ENCODE measurements at places on chromosomes 6 and 20. TPM values are rescaled to one million over a fixed set of nuclear protein-coding genes. Genes with fewer than 3 reads are reported as not detected.

The RPRD1B gene
- 12.5 TPM for total RNA-seq

The PRDM13 gene
- not detected for total RNA-seq

The LY6G6D gene
- total RNA-seq = not detected

The LRRC73 gene
- total RNA-seq = not detected

The GTF3C6 gene
- 14.3 TPM for total RNA-seq

The MUCL3 gene
- total RNA-seq = under 0.01 TPM

DNA sequence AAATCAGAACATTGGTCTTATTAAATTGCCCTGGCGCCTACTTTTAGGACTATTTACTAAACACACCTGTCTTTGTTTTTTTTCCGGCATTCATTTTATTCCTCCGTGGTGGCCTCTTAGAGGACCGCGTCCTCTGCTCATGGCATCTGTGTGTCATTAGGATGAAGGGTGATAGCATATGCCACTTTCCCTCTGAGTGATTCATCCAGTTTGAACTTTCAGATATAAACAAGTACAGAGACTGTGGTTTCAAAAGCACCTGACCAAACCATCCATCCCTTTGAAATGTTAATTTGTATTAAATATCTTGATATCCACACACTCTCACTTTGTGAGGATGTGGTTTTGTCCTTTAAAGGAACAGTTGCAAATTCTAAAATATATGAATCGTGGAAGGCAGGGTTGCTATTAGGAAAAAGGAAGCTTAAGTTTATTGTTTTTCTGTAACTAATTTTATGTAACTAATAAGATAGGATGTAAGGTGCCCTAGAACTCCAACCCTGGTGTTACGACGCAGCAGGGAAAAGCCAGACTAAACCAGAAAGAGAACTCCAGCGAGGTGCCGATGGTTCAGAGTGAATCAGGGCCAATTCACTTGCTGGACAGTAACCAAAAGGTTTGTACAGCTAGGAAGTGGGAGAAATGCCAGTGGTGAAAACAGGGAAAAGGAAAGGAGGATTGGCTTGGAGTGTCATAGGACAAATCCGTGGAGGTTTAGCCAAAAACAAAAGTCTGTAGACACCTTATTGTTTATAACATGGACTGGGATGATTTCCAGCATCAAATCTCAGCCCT lies 98.7 kb downstream of the SHLD1 start:
- peaks cover 17% of the 10 kb centered on the region for H3K4me1 ChIP-seq
- H3K4me3 ChIP-seq = no peak overlapping the region
- no peaks in the 10 kb centered on the region for H3K27me3 ChIP-seq
- no peak overlapping the region for H3K27ac ChIP-seq
- H3K36me3 ChIP-seq = no peaks in the 10 kb centered on the region

DNA sequence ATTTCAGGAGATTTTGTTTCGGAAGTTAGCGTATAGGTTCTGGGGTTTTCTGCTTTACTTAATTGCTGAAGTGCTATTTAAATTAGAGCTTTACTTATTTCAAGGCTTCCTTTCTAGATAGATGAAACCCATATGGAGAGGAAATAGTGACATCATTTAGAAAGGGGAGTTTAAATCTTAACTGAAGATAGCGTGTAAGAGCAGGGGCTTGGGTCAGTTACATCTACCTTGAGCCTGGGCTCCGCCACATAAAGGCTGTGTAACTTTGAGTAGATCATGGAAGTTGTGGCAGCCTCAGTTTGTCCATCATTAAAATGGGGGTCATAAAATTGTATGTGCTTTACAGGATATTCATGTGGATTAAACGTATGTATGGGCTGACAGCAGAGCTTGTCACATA lies 4.7 kb downstream of the CDS2 start:
- no peak overlapping the region for H3K4me3 ChIP-seq
- no peak for DNase-seq
- no peak overlapping the region for H3K27ac ChIP-seq
- no peaks in the 10 kb centered on the region for H3K36me3 ChIP-seq
- H3K27me3 ChIP-seq = no peaks in the 10 kb centered on the region
- peaks cover 23% of the 10 kb centered on the region for H3K4me1 ChIP-seq

DNA sequence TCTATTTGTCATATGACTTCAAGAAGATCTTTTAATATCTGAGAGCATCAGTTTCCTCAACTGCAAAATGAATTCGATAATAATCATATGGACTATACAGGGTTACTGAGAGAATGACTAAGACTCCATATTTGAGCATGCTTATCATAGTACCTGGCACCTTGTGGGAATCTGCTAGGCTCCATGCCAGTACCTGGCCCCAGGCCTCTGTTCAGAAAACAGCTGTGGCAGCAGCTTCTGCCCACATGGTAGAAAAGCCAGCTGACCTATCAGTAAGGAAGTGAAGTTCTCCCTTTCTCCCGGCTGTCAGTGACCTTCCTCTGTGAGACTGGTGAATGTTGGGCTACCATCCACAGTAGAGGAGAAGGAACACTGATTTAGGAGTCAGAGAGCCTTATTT lies 574.9 kb upstream of the CHD6 start:
- H3K36me3 ChIP-seq = no peaks in the 10 kb centered on the region
- peaks cover 9% of the 10 kb centered on the region for H3K4me1 ChIP-seq
- no peak overlapping the region for H3K27ac ChIP-seq
- peak; percentile 48 for DNase-seq
- no peak overlapping the region for H3K4me3 ChIP-seq

- H3K27ac ChIP-seq = no peak overlapping the region
- H3K4me3 ChIP-seq = no peak overlapping the region
- H3K4me1 ChIP-seq = peaks cover 13% of the 10 kb centered on the region
- no peaks in the 10 kb centered on the region for H3K27me3 ChIP-seq
- DNase-seq = no peak
Observed at GRCh38 chr6:7256785-7257184, 56.2 kb downstream of the SSR1 start.

DNA sequence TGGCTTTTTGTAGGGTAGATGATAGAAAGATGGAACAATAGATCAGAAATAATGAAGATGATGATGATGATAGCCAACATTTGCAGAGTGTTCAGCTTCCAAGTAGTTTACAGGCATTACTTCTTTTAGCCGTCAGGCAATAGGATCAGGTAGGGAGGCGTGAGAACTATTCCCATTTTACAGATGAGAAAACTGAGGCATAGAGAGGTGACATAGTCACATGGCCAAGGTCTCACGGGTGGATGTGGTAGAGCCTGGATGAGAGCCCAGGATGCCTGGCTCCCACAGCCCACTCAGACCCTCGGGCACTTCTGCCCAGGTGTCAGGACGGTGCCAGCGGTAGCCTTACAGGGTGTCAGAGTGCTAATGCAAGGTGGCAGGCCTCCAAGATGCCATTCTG lies 26.0 kb upstream of the TM9SF4 start:
- no peaks in the 10 kb centered on the region for H3K27me3 ChIP-seq
- no peak for DNase-seq
- H3K27ac ChIP-seq = no peak overlapping the region

DNA sequence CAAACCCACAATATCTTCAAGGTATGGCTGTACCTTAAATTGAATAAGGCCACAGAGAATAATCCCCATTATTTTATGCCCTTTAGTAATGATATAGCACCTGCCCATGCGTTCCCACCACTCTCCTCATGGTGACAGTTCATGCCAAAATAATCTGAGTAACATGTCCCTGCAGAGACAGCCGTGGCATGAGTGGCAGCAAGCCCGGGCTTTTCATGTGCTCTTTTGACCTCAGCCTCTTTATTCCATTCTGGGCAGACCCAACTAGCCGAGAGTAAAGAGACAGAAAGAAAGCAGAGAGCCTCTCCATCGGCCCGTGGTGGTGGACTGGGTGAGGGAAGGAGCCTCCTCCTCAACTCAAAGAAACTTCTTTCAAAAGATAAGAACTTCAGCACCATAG lies 19.9 kb upstream of the POPDC3 start:
- no peak overlapping the region for H3K4me3 ChIP-seq
- H3K4me1 ChIP-seq = no peaks in the 10 kb centered on the region
- no peaks in the 10 kb centered on the region for H3K27me3 ChIP-seq
- H3K36me3 ChIP-seq = no peaks in the 10 kb centered on the region

DNA sequence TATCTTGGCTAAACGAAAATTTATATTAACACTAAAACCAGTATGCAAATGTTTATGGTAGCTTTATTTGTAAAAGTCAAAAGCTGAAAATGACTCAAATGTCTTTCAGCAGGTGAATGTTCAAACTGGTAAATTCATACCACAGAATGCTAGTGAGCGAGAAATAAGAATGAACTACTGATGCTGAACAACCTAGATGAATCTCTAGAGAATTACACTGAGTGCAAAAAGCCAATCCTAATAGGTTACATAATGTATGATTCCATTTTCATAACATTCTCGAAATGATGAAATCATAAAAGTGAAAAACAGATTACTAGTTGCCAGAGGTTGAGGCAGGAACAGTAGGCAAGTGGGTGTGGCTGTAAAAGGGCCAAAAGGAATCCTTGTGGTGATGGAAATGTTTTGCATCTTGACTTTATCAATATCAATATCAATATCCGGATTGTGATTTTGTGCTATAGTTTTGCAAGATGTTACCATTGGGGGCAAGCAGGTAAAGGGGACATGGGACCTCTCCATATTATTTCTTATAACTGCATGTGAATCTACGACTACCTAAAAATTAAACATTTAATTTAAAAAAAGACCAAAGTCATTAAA lies 26.1 kb downstream of the ZNF311 start:
- no peaks in the 10 kb centered on the region for H3K27me3 ChIP-seq
- peaks cover 11% of the 10 kb centered on the region for H3K4me1 ChIP-seq
- DNase-seq = no peak
- H3K4me3 ChIP-seq = no peak overlapping the region

DNA sequence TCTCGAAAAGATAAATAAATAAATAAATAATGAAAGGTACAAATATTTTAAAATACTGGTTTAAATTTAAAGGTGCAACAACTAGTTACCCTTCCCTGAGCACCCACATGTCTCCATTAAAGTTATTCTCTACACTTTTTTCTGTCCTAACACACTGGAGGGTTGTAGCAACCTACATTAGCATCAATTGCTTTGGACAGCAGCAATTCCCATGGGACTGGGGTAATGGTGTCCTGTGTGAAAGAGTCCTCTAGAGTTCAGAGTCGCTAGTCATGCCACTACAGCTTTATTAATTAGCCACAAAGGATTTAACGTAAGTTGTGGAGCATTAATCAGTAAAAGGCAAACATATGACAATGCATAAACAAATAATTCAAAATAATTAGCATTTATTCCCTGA lies 14.1 kb upstream of the CD24 start:
- H3K4me3 ChIP-seq = no peak overlapping the region
- H3K4me1 ChIP-seq = no peaks in the 10 kb centered on the region
- DNase-seq = no peak

GRCh38 chr6:160581406-160581805 lies 82.7 kb downstream of the LPA start:
- H3K27me3 ChIP-seq = no peaks in the 10 kb centered on the region
- DNase-seq = no peak
- H3K36me3 ChIP-seq = no peaks in the 10 kb centered on the region
- H3K4me1 ChIP-seq = no peaks in the 10 kb centered on the region
- no peak overlapping the region for H3K4me3 ChIP-seq

DNA sequence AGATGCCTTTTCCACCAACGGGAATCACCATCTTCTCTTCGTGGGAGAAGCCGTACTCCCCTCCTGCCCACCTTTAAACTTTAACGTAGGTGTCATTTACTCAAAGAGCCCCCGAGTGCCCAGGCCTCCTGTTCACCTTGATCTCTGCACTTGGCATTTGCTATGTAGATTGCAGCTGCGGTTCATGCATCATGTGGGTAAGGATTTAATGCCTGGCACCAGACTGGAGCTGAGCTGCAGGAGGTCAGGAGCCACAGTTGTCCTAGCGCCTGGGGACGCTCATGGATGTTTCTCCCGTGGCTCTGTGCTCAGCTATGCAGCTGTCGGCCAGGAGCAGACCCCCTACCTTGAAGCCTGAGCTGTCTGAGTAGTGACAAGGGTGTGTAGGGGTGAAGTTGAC lies 133.7 kb downstream of the CDH4 start:
- H3K36me3 ChIP-seq = no peaks in the 10 kb centered on the region
- no peaks in the 10 kb centered on the region for H3K4me1 ChIP-seq
- H3K27ac ChIP-seq = no peak overlapping the region
- H3K4me3 ChIP-seq = no peak overlapping the region

DNA sequence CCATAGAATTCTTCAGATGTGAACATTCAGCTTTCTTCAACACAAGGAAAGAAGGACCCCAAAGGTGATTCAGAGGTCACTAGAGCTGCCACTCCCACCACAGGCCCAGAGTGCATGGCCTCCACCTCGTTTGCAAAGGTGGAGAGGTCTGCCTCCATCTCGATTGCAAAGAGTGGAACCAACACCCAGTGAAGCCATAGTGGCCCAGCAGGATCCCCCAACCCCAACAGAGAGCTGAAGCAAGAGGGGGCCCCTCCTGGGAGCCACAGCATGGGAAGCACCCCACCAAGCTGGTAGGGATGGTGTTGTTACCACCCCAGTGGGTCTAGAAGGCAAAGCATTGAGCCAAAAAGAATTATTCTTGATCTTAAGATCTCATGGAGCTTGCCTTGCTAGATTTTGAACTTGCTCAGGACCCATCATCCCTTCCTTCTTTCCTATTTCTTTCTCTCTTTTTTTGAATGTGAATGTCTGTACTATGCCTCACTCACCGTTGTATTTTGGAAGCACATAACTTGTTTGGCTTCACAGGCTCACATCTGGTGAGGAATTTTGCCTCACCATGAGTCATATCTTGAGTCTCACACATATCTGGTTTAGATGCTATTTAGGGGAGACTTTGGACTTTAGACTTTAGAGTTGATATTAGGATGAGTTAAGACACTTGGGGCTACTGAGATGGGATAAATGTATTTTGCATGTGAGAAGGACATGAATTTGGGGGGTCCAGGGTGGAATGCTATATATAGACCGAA lies 119.2 kb downstream of the ANKRD60 start:
- H3K4me1 ChIP-seq = no peaks in the 10 kb centered on the region
- no peak overlapping the region for H3K4me3 ChIP-seq
- H3K27me3 ChIP-seq = no peaks in the 10 kb centered on the region

DNA sequence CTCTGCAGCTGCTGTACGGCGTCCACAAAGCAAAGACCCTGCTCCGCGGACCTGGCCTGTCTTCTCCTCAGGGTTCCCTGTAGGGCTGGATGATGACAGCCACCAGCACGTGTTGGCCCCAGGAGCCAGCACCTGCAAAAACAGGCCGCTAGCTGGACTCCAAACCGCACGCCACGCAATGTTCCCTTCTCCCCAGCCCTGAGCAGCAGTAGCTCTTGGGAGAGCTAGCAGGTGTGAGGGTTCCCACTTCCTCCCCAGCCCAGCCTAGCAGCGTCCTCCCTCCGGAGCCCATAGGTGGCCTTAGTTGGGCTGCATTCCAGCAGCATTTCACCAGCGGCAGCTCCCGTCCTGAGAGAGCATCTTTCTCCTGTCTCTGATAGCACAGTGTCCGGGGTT lies 42.3 kb downstream of the DACT2 start:
- no peaks in the 10 kb centered on the region for H3K27me3 ChIP-seq
- no peaks in the 10 kb centered on the region for H3K36me3 ChIP-seq
- H3K27ac ChIP-seq = peak overlapping the region; percentile 51
- no peak overlapping the region for H3K4me3 ChIP-seq

DNA sequence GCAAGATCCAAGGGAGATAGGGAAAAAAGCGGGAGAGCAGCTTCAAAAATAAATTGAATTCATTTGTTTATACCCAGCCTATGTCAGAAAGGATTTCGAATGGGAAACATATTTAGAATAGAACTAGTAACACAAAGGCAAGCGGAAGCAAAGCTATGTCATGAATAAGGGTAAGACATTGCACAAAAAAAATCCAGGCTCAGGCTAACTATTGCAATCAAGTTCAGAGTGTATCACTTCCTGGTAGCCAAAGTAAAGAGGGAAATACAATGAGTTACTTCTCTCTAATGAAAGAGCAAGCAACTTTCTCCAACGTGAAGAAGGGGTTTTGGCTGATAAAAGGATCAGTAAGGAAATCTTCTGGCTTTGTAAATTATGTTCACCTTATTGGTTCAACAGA lies 212.8 kb downstream of the ZMYND8 start:
- no peaks in the 10 kb centered on the region for H3K36me3 ChIP-seq
- H3K4me3 ChIP-seq = no peak overlapping the region
- no peaks in the 10 kb centered on the region for H3K4me1 ChIP-seq
- DNase-seq = no peak

Measured in body of pancreas (tissue), 4 donors.